ENCODE measurements at places on chromosomes 11 and 22.
A peak's percentile ranks its signal among the peaks of the same experiment; 100 is the strongest.

DNA sequence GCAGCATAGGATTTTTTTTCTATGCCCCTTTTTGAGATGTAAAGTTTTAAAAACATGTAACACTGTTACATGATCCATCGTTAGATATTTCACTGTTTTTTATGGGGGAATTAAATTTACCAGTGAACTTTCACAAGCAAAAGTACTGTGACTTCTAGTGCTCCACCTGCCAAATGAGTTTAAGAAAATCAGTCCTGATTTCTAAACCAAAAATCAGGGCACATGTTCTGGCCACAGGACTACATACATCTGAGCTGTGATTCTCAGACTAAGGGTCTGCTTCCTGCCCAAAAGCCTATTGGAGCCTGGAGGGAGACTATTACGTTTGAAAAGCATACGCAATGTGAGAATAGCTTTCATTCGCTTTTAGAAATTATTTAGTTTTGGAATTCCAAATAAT, 22.5 kb downstream of the TMPRSS13 start:
- DNase-seq = no peak

DNA sequence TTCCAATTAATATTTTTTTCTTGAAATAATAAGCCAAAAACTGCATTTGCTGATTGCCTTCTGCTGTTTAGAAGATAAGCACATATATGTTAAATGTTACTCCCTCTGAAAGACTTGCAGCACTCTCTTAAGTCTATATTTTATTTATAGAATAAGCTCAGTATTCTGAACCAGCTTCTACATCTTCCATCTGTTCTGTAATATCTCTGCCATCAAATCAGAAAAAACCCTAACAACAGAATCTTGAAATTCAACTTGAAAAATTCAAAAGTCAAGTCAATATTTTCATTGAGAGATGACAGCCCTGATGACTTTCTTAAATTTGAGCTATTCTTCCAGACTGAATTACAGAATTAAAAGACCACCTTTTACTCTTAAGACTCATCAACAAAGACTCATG, 247.9 kb downstream of the NELL1 start:
- DNase-seq = no peak

GRCh38 chr11:16899708-16900303, 114.4 kb downstream of the PLEKHA7 start:
- DNase-seq = no peak

- DNase-seq = peak; percentile 16
These were observed 673 bp downstream of the CDON start for GRCh38 chr11:126061707-126062678.

DNA sequence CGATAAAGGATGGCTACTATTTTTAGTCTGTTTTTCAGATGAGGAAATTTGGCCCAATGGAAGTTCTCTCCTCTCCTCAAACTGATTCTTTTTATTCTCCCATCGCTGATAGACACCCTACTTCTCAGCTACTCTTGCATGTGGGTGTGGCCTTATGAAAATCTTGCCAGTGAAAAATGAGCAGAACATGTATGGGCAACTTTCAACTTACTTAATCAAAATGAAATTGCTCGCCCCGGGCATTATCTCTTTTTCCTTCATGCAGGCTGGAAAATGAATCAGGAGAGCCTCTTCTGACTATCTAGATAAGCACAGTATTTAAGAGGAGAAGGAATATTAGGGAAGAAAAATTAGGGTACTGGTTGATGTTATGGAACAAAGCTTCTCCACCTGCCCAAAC, 2354.7 kb upstream of the RAG2 start:
- no peak for DNase-seq

DNA sequence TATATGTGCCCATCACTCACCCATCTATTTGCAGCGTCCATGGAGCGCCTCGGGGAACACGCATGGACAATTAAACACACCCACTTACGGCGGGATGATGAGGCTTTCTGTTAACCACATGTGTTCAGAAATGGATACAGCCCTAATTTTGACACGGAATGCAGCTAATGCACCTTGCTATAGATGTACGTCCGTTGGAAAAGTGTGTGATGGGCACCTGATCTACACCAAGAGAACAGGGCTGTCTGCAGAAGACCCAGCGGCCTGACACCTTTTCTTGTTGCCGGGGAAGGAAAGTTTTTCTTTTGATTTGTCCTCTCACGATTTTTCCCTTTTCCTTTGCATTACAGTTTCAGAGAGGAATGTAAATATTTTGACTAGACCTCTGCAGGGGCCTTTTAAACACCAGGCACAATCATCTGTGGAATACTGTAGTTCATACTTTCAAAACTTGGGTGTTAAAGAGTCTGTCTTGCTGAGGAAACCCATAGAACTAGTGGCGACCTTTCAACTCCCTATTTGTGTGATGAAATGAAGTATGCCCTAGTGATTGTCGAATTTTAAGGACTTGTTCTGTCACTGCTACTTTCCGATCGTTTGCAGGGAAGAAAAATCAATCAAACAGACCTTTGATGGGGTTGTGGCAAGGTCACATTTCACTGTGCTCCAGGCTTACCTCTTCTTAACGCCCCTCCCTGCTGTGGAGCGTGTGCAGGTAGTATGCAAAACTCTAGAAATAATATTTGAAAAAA, 16.5 kb upstream of the PAX6 start:
- DNase-seq = no peak

GRCh38 chr22:22748297-22748743, 103.9 kb downstream of the GGTLC2 start:
- DNase-seq = peak; percentile 42

GRCh38 chr22:45413013-45413367, 409 bp downstream of the SMC1B start:
- no peak for DNase-seq

- no peak for DNase-seq
These were observed 129.3 kb upstream of the TENM4 start for GRCh38 chr11:79570104-79570503.

- no peak for DNase-seq
These were observed 43.6 kb downstream of the PPARA start for GRCh38 chr22:46193898-46194310.

DNA sequence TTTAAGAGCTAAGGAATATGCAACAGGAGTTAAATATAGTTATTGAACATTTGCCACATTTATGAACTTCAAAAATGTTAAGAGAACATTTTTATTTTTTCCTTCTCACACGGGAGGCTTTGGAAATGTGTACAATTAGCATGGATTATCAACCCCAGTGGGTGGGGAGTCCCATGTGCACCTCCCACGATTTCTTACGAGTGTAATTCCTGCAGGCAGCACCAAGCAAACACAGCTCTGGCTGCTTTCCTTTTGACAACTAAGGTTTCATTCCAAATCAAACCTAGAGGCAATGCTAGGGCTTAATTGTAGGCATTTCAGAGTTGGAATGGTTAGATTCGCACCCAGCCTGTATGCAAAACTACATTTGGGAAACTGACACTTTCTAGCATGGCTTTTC, 460.9 kb downstream of the METTL15 start:
- DNase-seq = no peak

GRCh38 chr22:28497188-28497587, 182.5 kb downstream of the TTC28 start:
- peak; percentile 60 for DNase-seq

DNA sequence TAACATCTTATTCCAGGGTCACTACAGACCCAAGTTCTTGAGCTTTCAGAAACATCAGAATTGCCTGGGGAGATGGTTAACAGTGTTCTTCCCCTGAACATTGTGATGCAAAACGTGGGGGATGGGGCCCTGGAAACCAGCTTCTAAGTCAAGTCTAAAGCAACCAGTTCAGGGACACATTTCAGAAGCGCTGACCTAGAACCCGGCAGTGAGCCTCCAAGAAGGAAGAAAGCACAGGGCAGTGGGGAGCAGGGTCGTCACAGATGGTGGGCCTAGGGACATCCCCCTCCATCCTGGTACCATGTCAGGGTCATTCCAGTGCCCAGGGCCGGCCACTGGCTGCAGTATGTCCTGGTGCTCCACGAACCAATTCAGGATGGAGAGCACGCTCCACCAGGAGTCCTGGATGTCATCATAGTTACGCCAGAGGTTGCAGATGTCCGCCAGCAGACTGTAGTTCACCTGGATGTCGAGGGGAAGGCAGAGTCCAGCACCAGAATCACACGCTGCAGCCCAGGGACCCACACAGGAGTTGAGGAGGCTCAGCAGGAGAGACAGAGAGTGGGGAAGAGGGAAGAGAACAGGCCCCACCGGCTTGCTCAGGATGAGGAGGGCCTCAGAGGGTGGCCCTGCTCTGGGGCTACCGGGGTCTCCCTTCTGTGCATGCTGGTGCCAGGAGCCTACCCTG, 5.0 kb downstream of the NAGA start:
- DNase-seq = no peak

- DNase-seq = no peak
These were observed 10.6 kb downstream of the NADSYN1 start for GRCh38 chr11:71463331-71464211.

- DNase-seq = no peak
These were observed 335.6 kb upstream of the LRRC4C start for GRCh38 chr11:41795004-41795403.

DNA sequence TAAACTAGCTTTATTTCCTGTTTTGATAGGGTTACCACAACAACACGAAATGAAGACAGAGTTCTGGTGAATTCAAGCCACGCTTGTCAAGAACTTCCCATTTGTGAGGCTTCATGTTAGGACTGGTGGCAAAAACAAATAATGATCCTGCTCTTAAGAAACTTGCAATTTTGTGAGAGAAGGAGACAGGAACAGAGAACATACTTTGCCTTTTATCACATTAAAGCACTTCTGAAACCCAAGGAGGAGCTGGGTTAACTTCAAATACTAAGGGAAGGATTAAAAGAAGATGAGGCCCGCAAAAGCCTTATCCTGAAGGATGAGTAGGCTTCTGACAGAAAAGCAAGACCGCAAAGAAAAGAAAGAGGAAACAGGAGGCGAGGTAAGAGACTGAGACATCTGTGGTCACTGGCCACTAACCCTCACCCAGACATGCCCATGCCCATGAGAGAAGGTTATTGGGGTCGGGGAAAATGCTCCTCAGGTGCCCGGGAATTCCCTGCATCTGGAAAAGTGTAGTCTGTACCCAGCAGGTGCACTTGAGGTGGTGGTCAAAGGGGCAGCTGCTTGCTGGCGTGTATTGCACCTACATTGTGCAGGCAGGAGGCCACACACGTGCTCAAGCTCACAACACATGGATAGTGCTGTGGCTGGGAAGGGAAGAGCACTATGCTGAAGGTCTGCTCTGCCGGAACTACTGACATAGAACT, 50.5 kb downstream of the MAPK1 start:
- peak; percentile 91 for DNase-seq

- no peak for DNase-seq
These were observed 56.9 kb upstream of the EIF3D start for GRCh38 chr22:36585841-36586240.
